Umbilical cord (tissue), 2 donors: ENCODE measurements at places on chromosomes 1 and 21. TPM values are rescaled to one million over a fixed set of nuclear protein-coding genes. Genes with fewer than 3 reads are reported as not detected.

Gene CHI3L2
- total RNA-seq: 0.72 TPM

Gene URB2
- total RNA-seq: 8.7 TPM

Gene MUL1
- 13.5 TPM for total RNA-seq

Gene AUNIP
- total RNA-seq: 1.4 TPM

Gene PTAFR
- 3.4 TPM for total RNA-seq
